ENCODE measurements at places on chromosomes 7 and 10.

GRCh38 chr10:79316671-79317431, 30.4 kb upstream of the PPIF start:
- DNase-seq = no peak

- no peak for DNase-seq
These were observed 83.7 kb downstream of the JMJD1C start for GRCh38 chr10:63382066-63382465.

DNA sequence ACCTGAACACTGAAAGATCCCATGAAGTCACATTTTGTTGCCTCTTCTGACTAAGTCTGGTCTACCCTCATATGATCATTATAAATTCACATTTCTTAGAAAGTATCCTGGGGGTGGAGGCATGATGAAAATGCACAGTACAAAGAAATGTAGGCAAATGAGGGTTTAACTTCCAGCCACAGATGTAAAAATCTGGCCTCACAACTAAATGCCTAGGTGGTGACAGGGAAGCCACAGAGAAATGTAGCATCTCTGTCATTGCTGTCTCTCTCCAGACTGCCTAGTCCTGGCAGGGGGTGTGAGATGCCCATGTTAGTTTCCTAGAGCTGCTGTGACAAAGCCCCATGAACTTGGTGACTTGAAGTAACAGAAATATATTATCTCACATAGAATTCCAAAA, 395.9 kb downstream of the SORCS3 start:
- no peak for DNase-seq

- no peak for DNase-seq
These were observed 31.1 kb downstream of the CELF2 start for GRCh38 chr10:11048707-11049278.

All from NCI-H1694 treated with DMSO at 0.1 percent for 48 hours (cell line).